ENCODE measurements at places on chromosomes 2 and 18.
A peak's percentile ranks its signal among the peaks of the same experiment; 100 is the strongest.

DNA sequence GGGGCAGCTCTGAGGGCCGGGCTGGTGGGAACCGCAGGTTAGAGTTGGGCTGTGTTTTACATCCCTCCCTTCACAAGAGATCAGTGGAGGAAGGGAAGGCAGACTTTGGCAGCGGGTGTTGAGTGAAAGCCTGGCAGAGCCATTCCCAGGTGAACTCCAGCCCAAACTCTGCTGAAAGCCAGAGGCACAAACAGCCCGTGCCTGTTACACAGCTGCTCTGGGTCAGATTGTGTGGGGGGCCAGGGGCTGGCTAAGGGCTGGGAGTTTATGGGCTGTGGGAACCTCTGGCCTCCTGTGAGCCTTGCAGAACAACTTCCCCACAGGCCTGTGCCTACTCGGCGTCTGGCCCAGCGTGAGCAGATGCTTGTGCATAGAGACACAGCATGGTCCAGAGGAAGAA lies 286.8 kb downstream of the CLIP4 start:
- DNase-seq: no peak

DNA sequence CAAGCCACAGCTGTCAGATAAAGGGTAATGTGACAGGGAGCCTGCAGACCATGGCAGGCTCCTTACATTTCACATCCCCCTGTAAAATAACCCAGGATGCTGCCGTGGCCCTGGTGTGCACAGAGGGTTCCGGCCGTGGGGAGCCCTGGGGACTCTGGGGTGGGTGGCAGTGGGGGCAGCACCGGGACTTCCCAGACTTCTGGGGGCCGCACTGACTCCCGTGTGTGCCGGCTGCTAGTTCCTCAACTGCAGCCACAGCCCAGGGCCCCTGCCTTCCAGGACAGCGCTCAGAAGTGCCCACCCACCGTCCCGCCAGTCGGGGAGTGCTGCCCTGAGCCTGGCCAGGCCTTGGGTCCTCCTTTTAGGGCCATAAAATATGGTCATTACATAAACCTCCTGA lies 56.5 kb downstream of the CIB4 start:
- DNase-seq: no peak

- no peak for DNase-seq
These were observed 289.4 kb downstream of the MTX2 start for GRCh38 chr2:176558574-176559140.

DNA sequence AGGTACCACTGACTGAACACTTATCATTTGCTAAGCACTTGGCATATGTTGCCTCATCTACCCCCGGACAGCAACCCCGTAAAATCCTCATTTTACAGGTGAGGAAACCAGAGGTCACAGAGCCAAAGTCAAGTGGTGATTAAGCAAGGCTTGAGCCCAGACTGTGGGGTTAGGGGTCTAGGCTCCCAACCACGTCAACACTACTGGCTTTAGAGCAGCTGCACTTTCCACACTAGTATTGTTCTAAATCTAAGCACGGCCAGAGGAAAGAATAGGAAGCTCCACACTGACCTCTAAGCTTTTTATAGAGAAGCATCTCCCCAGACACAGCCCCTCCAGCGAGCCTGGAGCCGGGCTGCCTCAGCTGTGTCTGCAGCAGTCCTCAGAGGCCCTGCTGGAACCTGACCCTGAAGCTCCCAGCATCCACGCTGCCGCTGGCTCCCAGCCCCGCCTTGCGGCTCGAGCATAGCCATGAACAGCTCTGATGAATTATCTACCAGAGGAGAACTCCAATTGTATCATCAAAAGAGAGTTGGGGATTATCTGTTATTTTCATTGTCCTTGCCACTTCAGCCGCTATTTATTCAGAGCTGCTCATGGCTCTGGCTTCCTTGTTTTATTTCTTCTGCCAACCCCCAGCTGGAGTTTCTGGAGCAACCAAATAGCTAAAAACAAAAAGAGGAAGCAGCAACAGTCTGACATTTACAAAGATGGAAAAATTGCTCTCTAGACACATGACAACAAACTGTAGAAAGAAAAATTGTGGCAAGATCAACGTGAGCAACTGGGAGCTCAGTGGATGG lies 62.2 kb upstream of the RTN4 start:
- DNase-seq: peak; percentile 67

DNA sequence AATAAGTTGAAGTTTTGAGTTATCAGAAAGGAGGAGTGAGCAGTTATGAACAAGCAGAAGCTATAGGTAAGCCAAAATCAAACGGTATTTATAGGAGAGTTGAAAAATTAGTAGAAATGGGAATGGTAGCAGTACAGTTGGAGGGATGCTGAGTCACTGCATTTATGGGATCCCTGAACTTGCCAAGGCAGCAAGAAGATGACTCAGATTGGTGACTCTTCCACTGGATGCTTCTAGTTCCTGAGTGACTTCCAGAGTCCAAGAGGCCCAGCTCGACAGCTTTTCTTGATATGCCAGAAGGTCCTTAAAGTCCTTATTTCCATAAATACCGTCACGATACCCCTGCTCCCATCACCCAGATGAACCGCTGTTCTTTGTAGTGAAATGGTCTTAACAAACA lies 31.1 kb upstream of the ACTR3 start:
- no peak for DNase-seq

- DNase-seq: no peak
These were observed 229.2 kb downstream of the SLC4A3 start for GRCh38 chr2:219856602-219857001.

- DNase-seq: no peak
These were observed 29.4 kb upstream of the TMEM178A start for GRCh38 chr2:39636306-39636705.

- DNase-seq: no peak
These were observed 137.0 kb upstream of the RBBP8 start for GRCh38 chr18:22796113-22796512.

DNA sequence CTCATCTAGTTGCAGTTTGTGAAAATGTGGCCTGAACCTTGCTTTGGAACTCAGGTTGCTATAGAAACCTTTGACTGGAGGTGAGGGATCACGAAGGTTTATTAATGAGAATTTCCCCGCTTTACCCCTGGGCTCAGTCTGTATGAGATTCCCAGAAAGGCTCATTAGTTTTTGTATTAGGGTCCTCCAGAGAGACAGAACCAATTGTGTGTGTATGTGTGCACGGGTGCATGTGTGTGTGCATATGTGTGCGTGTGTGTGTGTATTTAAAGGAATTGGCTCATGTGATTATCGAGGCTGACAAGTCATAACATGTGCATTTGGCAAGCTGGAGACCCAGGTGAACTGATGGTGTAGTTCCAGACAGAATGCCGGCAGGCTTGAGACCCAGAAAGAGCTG lies 113.8 kb upstream of the DLX2 start:
- DNase-seq: no peak

GRCh38 chr2:25178976-25179375 lies 10.6 kb upstream of the POMC start:
- DNase-seq: no peak

GRCh38 chr18:55544014-55544413 lies 44.0 kb downstream of the TCF4 start:
- peak; percentile 16 for DNase-seq

DNA sequence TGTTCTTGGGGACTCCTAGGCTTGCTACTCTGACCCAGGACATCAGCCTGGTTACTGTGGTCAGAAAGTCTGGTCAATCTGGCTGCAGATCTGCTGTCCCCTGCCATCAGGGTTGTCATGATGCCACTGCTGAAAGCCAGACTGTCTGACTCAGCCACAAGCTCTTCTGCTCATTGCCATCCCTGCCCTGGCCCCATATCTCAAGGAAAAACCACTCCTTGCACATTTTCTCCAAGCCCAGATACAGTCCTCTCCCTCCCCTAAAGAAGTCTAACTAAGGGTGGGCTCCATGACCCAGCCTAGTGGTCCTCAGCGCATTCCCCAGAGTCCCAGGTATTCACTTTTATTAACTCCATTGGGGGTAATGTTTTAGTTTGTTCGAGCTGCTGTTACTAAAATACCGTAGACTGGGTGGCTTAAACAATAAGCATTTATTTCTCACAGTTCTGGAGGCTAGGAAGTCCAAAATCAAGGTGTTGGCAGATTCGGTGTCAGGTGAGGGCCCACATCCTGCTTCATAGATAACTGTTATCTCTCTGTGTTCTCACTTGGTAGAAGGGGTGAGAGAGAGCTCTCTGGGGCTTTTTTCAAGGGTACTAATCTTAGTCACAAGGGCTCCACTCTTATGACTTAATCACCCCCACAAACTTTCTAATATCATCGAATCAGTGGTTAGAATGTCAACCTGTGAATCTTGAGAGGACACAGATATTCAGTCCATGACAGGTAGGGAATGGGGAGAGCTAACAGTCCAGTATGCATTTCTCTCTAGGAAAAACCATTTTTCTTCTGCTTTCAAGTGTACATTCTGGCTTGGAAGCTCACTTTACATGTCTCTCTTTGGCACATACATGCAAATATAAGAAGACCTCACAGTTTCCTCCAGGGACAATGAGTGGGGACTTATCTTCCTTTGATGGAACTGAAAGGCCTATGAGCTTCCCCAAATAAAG lies 94.8 kb upstream of the CXCR4 start:
- no peak for DNase-seq

DNA sequence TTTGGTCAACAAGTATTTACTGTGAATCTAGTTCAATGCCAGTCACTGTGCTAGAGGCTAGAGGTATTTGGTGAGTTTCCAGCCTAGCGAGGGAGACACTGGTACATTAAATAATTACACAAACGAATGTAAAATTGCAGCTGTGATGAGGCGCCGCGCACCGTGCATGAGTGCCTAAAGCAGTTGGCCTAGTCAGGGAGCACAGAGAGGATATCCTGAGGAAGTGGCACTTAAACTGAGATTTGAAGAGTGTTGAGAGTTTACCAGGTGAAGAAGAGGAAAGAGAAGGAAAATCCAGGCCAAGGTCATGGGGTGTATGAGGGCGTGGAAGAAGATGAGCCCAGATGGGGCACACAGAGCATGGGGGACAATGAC lies 157.6 kb upstream of the NDUFV2 start:
- DNase-seq: no peak

DNA sequence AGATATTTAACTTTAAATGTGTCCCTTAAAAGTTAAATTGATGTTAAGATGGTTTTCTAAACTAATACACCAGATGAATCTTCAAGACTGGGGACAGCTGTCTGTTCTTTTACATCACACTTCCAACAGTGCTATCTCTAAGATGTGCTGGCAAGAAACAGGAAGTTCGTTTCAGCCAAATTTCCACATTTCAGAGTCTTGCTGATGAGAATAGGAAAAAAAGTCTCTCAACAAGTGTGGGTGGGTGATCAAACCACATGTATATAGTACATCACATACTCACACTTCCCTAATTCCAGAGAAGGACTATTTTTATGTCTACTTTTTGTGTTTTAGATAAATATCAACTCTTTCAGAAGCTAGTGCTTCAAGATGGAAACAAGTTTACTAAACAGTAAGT lies 1712.8 kb upstream of the TMEFF2 start:
- DNase-seq: no peak

- DNase-seq: no peak
These were observed 199.8 kb upstream of the HDAC4 start for GRCh38 chr2:239600650-239601049.

DNA sequence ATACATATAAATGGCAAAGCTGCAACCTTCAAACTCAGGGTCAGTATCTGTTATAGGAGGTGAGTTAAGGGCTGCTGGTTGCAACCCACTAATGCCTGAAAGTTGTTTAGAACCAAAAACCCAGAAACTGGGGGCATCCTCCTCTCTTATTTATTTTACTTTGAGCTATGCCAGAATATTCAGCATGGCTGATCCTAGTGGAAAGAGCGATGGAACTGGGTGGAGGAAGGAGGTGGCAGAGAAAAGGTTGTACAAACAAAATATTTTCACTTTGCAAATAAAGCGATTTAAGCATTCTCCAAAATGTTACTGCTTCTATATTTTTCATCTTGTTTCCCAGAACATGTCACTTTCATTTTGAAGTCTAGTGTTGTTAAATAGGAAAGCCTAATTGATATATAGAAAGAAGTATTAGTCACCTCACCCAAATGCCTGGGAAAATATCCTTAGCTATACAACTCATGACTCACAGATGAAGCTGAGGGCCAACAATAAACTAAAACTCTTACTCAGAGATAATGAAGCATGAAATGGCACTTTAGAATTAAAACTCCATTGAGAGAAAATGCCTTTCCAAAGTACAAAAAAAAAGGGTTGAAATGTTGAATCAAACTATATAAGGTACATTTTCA lies 251.4 kb upstream of the UBE2E3 start:
- DNase-seq: no peak

DNA sequence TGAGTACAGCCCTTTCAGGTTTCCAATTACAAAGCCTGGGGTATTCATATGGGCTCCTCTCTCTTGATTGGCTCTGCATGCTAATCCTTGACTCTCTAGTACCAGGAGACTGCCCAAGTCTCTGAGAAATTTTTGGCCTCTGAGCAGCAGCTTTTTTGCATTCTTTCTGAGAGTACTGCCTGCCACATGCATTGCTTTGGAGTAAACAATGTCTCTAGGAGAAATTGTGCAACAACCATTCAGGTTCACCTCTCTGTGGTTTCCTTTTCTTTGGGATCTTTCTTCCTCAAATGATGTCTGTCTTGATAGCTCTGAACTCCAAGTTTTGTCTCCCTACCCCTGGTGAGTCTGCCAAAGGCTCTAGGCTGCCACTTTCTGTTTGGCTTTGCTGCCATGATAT lies 115.8 kb upstream of the SETBP1 start:
- no peak for DNase-seq

- no peak for DNase-seq
These were observed 25.7 kb downstream of the NR4A2 start for GRCh38 chr2:156306821-156307220.

- no peak for DNase-seq
These were observed 181.7 kb upstream of the SIX3 start for GRCh38 chr2:44759823-44760222.

DNA sequence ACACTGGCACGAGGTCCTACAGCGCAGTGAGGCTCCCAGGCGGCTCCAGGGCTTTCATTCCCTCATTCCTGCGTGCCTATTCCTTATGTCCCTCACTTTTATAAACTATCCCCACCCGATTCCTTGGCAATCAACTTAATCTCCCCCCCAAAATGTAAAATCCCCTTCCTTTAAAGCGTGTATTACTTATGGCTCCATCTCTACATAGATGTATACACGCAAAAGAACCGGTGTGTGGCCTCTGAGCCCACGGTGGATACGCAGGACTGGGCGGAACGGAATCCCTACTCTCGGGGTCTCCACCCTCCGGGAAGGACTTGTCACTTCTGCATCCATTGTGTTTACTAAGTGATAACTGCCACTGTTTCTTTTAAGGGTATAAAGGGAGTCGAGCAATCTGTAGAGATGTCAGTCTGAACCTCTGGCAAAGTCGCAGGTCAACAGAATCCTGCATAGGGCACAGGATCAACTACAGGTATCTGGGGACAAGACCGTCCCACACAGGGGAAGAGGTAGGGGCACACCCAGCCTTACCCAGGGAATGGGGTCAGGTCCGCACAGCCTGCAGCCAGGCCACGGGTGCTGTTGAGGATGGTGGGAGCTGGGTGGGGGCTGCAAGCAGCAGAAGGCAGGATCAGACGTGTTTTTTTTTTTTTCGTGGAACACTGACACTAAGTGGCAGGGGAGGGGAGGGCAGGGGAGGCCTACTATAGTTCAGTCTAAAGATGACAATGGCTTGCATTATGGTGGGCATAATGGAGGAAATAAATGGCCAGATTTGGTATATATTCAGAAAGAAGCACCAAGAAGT lies 42.1 kb downstream of the HDLBP start:
- no peak for DNase-seq

All from SK-N-DZ (cell line).